Activated T-cell treated with anti-CD3 and anti-CD28 coated beads, Interleukin-2, amount 50 U/mL, for 1 hour (primary cell): ENCODE measurements at places on chromosomes 5 and 9.

- DNase-seq = no peak
These were observed 9.5 kb downstream of the LHFPL2 start for GRCh38 chr5:78638973-78639669.

DNA sequence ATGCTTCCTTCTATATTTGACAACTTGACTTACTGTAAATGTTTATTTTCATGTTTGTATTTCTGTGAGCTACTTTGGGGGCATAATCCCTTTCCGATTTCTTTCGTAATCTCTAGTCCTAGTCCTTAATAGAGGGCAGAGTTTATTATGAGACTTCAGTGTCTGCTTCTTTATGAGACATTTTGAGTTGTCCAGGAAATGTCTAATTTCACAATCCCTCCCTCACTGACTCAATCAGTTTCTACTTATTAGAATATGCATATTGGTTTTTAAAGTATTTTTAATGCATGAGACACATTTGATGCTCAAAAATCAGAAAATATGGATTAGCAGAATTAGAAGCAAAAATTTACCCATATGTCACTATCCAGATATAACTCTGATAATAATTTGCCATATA is 160.9 kb downstream of the FOCAD start:
- no peak for DNase-seq

- DNase-seq = no peak
These were observed 12.5 kb downstream of the HRH2 start for GRCh38 chr5:175670372-175670771.

DNA sequence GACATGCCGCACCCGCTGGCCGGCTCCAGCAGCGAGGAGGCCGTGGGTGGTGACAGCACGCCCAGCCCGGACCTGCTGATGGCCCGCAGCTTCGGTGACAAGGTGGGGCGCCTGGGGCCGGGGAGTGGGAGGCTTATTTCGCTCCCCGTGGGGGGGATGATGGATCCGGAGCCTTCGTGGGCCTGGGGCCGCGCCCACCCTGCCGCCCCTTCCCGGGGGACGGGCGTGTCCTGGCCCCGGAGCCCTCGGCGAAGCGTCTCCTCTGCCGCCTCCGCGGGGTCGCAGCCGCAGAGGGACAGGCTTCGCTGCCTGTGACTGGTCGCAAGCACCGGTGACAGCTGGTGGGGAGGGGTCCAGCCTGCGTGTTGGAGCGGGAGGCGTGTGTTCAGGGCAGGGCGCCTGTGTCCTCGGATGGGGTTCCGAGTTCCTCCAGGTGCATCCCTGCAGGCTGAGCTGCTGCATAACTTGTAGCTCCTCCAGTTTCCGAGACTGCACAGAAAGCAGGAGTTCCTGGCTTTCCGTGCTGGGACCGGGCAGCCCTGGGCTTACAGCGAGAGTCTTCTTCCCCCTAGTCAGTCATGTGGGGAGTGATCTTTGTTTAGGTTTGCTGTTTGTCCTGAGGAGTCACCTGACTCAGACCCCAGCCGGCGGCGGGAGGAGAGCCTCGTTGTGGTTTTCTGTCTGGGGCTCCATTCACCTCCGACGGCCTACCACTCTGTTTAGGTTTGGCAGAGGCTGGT is 666 bp downstream of the SNX30 start:
- peak; percentile 56 for DNase-seq

DNA sequence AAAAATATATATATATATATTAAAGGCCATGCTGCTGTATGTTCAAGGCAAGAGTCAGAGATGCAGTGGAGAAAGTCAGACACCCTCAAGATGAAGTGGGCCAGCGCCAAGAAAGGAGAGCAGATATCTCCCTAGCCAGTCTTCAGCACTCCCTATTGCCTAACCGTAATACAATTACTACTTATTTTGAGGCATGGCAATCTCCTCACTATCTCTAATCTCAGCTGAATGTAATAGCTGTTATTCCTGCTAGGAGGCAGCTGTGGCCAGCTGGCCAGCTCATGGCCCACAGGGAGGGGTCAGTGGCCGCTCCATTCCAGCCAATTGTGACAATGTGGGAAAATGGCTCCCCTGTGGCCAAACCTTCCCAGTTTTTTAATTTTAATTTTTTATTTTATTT is 87.5 kb upstream of the FBXW11 start:
- DNase-seq = no peak
